ENCODE measurements at places on chromosomes 2 and 18.

- no peak for DNase-seq
Measured at GRCh38 chr18:67151366-67151765, 365.2 kb downstream of the DSEL start.

DNA sequence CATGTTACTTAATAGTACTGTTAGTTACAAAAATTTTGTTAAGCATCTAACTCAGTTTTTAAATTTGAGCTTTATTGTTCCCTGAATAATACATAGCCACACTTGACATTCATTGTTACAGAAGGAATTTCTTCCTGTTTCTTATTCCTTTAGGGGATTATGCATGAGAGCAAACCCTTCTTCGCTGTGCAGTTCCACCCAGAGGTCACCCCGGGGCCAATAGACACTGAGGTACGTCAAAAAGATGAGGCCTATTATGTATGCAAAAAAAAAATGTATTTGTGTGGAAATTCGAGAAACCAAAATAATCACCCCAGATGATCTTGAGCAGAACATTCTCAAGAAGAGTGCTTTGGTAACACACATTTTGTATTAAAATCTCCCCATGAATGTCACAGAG is 36.3 kb downstream of the CPS1 start:
- DNase-seq: no peak

- no peak for DNase-seq
Measured at GRCh38 chr2:203857656-203858055, 9.9 kb upstream of the CTLA4 start.

- DNase-seq: no peak
Measured at GRCh38 chr2:239522740-239523119, 121.9 kb upstream of the HDAC4 start.

DNA sequence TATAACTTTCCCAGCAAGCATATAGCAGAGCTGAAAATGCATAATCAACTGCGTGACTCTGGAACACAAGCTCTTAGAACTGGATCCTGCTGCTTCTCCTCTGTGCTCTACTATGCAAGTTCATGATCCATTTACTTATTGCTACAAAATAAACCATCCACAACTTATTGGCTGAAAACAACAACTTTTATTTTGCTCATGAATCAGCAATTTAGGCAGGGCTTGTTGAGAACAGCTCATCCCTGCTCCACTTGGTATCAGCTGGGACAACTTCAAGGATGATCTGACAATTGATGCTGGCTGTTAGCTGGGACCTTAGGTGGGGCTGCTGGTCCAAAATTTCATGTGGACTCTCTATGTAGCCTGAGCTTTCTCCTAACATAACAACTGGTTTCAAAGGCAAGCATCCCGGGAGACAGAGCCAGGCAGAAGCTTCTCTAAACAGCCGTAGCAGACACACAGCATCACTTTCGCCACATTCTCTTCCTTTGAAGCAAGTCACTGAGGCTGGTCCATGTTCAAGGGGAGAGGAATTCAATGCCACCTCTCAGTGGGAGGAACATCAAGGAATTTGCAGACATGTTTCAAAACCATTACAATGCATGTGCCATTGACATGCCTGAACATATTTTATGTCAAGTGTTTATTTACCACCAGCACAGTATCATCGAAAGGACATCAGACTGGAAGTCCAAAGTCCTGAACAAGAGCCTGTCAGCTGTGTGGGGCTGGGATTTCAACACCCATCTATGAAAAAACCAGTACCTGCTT is 153.1 kb upstream of the PKDCC start:
- no peak for DNase-seq

DNA sequence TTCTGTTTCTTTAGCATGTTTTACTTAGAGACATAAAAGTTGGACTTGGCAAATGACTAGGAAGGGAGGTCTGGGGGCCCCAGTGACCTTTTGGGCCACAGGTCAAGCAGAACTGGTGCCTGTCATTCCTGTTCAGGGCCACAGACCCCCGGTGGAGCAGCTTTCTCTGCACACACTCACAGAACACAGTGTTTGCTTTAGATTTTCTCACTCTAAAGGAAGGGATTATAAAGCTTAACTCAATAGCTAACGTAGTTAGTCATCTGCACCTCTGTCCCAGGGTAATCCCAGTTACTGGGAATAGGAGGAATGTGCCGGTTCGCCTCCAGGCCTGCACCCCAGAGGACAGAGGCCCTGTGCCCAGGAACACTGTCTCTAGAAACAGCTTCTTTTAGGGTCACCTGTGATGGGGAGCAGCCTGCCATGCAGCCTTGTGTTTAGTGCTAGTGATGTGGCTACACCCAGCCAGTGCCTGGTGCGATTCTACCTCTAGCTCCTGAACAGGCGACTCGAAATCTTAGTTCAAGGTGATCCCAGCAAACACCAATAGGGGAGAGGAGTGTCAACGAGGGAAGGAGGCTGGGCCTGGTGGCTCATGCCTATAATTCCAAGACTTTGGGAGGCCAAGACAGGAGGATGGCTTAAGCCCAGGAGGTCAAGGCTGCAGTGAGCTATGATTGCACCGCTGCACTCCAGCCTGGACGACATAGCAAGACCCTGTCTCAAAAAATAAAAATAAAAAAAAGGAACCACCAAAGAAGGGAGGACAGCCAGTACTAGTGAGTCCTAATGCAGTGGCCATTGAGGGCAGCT is 11.6 kb downstream of the SPATA3 start:
- no peak for DNase-seq

GRCh38 chr2:197356136-197356535 is 45.6 kb upstream of the ANKRD44 start:
- DNase-seq: peak; percentile 16

DNA sequence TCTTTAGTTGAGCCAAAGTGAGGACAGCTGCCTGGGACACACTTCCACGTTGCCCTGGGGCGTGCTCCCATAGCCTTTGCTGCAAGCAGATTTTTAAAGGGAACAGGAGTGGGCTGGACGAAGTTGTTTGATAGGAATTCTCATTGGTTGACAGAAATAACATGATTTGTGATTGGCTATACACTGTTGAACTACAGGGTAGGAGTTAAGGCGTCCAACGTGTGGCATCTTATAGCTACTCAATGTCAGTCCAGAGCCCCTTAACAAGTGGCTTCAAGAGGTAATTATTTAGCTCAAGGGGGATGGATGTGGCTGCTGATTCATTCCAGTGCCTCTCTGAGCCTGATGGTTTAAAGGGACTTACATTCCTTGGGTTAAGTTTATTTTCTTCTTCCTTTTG is 65.5 kb downstream of the ACAA2 start:
- DNase-seq: no peak

DNA sequence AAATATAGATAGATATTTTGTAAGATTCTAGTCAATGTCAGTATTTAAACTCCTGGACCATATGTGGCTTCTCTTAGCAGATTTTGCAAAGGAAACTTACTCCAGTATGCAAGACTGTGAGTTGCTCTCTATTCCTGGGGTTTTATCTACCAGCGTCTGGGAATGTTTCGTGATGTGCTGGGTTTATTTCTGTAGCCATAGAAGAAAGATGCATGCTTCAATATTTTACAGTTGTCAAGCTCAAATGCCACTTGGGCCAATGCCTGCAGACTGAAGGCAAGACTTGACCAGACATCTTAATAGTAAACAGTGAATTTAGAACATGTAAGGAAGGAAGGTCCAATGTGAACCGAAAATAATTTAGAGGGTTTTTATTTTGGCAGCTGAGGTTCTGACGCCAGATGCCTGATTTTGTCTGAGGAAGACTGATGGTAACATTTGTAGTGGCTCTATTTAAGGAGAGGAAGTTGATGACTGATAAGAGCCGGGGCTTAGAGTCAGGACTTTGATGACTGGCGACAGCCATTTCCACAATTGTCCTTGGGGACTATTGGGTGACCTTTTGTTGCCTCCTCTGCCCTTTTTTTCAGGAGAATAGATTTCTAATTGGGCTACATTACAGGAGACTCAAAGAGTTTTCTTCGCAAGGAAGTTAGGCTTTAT is 154.3 kb downstream of the RAPGEF4 start:
- no peak for DNase-seq

- no peak for DNase-seq
Measured at GRCh38 chr2:100196786-100197494, 54.5 kb upstream of the AFF3 start.

GRCh38 chr18:34567857-34568256 is 142.2 kb upstream of the DTNA start:
- DNase-seq: no peak

DNA sequence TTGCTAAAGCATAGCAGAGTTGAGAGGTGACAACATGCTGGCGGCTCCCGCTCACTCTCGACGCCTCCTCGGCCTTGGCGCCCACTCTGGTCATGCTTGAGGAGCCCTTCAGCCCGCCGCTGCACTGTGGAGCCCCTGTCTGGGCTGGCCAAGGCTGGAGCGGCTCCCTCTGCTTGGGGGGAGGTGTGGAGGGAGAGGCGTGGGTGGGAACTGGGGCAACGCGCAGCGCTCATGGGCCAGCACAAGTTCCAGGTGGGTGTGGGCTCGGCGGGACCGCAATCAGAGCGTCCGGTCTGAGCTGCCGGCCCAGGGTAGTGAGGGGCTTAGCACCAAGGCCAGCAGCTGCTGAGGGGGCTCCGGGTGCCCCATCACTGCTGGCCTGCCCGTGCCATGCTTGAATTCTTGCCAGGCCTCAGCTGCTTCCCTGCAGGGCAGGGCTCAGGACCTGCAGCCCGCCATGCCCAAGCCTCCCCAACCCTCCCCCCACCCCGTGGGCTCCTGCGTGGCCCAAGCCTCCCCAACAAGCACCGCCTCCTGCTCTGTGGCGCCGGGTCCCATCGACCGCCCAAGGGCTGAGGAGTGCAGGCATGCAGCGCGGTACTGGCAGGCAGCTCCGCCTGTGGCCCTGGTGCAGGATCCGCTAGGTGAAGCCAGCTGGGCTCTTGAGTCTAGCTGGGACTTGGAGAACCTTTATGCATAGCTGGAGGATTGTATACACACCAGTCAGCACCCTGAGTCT is 2052.8 kb upstream of the CELF4 start:
- DNase-seq: no peak

- DNase-seq: no peak
Measured at GRCh38 chr2:287471-287885, 413 bp downstream of the ALKAL2 start.

DNA sequence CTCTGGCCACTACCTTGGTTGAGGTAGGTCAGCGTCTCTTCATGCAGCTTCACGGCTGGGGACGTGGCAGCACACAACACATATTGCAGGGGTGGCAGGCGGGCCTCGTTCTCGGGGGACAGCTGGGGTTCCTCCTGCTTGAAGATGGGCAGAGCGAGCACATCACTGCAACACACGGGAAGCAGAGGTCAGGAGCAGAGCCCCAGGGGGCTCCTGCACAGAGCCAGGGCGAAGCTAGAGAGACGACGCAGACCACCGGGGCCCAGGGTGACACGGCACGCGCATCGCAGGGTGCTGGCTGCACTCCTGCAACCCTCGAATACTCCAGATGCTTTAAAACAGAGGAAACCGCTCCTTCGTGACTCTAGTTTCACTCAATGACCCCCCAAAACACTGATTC is 3.9 kb downstream of the TFCP2L1 start:
- no peak for DNase-seq

DNA sequence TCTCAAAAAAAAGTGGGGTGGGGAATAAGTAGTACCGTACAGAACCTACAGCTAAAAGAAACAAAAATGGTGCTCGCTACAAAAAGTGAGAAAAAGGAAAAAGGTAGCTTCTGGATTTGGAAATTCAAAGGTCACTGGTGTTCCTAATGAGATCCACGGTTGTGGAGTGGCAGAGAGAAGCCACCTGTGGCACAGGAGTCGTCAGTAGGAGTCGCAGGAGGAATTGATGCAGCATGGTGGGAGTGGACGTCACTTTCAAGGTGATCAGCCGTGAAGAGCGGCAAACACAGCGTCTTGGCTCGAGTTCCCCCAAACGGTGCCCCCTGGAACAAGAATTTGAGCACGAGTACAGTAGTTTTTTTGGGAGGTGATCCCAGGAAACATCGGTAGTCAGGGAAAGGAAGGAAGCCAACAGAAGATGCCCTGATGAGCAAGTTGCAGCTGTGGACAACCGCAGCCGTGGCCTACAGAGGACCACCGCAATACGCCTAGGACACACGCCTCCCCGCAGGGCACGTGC is 1.4 kb upstream of the TTL start:
- DNase-seq: no peak

GRCh38 chr2:72115110-72116080 is 32.3 kb downstream of the CYP26B1 start:
- no peak for DNase-seq

DNA sequence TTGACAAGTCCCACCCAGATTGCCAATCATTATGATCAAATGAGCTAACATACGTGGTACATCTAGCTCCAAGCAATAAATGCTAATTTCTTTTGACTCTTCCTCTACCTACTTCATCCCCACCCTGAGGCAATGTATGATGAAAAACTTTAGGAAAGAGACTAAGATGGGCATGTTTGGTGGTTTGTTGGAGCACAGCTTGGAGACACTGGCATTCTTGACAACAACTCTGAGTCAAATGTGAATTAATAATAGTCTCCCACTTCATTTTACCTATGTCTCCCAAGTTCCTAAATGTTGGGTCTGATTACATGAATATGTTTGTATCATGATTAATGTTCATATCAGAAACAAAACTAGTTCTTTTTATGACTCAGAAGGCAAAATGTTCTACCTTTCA is 36.6 kb downstream of the EXOC6B start:
- no peak for DNase-seq

- DNase-seq: no peak
Measured at GRCh38 chr18:40926679-40927078, 1028.4 kb upstream of the PIK3C3 start.

DNA sequence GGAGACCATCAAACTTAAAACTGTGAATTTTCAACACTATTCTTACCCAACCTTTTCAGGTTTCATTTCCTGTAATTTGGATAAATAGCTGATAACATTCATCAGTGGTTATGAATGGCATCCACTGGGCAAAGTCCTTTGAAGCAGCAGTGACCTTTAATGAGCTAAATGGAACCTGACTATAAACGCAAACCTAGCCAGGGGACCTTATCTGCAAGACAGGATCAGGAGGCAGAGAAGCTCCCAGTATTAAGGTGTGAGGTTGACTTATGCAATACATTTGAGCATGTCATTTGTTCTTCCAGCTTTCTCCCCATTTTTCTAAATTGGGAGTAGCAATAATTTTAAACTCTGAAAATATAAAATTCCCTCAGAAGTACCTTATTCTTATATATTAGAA is 38.4 kb downstream of the CREG2 start:
- no peak for DNase-seq

DNA sequence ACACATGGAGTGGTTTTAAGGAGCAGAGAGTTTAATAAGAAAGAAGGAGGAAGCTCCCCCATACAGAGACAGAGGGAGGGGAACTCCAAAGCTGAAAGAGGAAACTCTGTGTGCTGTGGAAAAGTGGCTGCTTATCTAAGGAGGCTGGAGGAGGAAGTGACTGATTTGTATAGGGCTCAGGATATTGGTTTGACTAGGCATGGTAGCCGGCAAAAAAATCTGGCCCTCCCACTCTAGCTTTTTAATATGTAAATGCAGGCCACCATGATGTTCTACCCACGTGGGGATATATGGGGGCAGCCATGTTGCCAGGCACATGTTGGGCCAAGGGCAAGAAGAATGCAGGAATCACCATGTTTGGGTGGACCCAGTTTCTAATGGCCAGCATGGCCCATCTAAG is 64.3 kb downstream of the HNMT start:
- DNase-seq: peak; percentile 89

Data from inflammatory macrophage (primary cell).